Activated CD4-positive, alpha-beta memory T cell treated with anti-CD3 and anti-CD28 coated beads for 36 hours (primary cell): ENCODE measurements at places on chromosomes 4 and X.

DNA sequence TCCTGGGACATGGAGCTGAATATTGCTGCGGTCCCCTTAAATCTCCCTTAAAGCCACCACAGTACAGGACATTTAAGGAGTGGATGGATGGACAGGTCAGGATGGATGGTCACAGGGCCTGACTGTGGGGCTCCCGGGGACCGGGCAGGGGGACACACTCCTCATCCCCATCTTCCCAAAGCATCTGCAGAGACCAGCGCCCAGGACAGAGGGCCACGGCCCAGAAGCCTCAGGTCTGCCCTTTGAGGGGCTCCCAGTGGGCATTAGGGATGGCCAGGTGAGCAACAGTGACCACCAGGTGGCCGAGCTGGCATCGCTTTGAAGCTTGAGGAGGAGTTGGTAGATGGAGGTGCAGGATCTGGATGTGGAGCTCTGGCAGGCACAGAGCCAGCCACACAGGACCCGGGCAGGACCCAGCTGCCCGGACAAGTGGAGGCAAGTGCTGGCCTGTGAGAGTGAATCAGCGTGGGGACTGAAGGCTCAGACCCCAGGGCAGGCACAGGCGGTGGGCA, 51.4 kb downstream of the ABLIM2 start:
- no peak for DNase-seq

- DNase-seq: no peak
These were observed 243.1 kb upstream of the PSAPL1 start for GRCh38 chr4:7677799-7678301.

GRCh38 chr4:52822583-52822971, 39.5 kb upstream of the RASL11B start:
- no peak for DNase-seq

GRCh38 chrX:22950269-22951266, 49.2 kb upstream of the DDX53 start:
- no peak for DNase-seq

- DNase-seq: no peak
These were observed 979.1 kb downstream of the TECRL start for GRCh38 chr4:63430105-63430504.

- DNase-seq: no peak
These were observed 139.7 kb upstream of the SPRY1 start for GRCh38 chr4:123256901-123257300.

GRCh38 chr4:141640696-141641095, 4.3 kb downstream of the IL15 start:
- no peak for DNase-seq

- DNase-seq: no peak
These were observed 174.9 kb upstream of the TECRL start for GRCh38 chr4:64584125-64584524.

- no peak for DNase-seq
These were observed 22.8 kb downstream of the C4orf54 start for GRCh38 chr4:99634742-99635360.

- DNase-seq: no peak
These were observed 1.8 kb downstream of the SLC30A9 start for GRCh38 chr4:41991916-41992767.

DNA sequence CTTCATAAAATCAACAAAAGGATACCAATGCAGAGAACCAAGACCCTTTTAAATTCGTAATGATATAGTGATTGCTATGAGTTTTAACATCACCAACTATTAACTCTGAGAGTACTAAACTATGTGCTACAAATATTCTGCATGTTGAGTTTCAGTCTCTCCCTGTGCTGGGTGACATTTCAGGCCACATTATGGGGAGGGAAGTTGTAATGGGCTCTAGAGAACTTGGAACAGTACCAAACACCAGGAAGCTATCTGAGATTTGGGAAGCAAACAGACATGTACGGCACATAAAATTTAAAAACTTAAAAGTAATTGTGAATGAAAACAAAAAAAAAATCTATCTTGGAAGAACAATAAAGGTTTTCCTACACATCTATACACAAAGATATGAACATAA, 59.6 kb upstream of the PRSS48 start:
- DNase-seq: no peak
